Omental fat pad (tissue), 4 donors: ENCODE measurements at places on chromosomes 4 and X. TPM values are rescaled to one million over a fixed set of nuclear protein-coding genes. Genes with fewer than 3 reads are reported as not detected.

CFAP99 gene
- total RNA-seq = not detected

WDR19 gene
- total RNA-seq = 43.3 TPM

CLDN2 gene
- 0.28 TPM for total RNA-seq

HSFX1 gene
- not detected for total RNA-seq

TRIM61 gene
- total RNA-seq = 1.4 TPM

POU3F4 gene
- not detected for total RNA-seq

LUZP4 gene
- not detected for total RNA-seq

CCSER1 gene
- total RNA-seq = 11.4 TPM

RHOXF2B gene
- total RNA-seq = not detected

BEND2 gene
- not detected for total RNA-seq

ZNF157 gene
- total RNA-seq = 0.44 TPM

FAM9B gene
- total RNA-seq = not detected
